ENCODE measurements at places on chromosomes 4 and X.

DNA sequence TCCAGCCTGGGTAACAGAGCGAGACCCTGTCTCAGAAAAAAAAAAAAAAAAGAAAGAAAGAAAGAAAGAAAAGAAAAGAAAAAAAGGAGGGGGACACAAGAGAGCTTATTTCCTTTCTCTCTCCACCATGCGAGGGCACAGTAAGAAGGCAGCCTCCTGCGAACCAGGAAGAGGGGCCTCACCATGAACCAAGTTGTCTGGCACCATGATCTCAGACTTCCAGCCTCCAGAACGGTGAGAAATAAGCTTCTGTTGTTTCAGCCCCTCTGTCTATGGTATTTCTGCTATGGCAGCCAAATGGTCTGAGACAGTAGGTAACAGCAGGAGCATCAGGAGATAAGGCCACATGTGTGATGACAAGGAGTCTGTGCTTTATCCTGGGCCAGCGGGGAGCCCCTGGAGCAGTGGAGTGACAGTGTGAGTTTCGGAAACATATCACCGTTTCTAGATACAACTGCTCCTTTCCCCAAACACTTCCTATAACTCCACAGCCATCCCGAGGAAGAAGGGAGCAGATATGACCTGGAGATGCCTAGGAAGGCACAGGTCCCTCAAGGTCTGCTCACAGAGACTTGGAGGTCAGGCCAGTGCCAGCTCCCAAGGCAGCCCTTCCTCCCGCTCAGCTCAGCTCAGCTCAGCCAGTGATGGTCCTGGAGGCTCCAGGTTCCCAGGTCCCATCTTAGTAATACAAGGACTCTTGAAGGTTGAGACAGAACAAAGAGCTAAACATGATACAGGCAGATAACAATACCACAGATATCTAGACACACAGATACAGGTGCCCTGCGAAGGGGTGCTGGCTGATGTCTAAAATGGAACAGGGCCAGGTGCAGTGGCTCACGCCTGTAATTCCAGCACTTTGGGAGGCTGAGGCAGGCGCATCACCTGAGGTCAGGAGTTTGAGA, 17.7 kb downstream of the JAKMIP1 start:
- DNase-seq, result no peak

- DNase-seq, result no peak
Observed at GRCh38 chr4:20391912-20392311, 140.2 kb downstream of the SLIT2 start.

DNA sequence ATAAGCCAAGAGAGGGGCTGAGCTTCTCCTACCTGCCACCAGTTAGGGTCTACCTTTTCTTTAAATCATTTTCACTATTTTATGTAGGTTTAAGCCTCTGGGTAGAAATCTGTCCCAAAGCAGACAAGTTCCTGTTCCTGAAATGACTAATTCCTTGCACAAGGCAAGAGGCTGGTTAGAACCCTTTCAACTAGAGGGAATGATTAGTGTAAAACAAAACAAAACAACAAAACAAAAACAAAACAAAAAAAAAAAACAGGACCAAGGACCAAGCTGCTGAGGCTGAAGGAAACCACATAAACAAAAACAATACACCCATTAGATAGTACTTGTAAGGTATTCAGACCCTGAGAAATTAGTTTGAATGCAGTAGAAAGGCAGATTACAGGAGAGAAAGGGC, 62.7 kb downstream of the MAML3 start:
- no peak for DNase-seq

- DNase-seq, result no peak
Observed at GRCh38 chr4:95045429-95045828, 287.7 kb downstream of the BMPR1B start.

DNA sequence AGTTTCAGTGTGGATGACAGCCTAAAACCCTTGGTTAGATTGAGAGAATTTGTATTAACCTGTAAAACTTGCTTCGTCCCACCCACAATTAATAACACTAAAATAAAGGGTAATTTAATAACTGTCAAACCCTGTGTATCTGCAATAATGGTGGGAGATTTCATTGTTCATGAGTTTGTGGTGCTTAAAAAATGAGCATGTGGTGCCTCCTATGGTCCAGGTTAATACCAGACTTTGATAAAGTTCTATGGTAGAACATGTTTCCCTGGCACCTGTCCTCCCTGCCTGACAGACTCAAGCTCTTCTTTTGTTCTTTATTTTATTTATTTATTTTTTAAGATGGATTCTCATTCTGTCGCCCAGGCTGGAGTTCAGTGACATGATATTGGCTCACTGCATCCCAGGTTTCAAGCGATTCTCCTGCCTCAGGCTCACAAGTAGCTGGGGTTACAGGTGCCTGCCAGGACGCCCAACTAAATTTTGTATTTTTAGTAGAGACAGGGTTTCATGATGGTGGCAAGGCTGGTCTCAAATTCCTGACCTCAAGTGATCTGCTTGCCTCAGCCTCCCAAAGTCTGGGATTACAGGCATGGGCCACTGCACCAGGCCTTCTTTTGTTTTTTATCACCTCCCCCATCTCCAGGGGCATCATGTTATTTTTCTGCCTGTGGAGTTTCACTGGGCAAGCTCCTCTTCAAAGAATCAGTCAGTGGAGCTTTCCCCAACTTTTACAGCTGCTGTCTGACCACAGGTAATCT, 289.2 kb downstream of the NR3C2 start:
- peak; percentile 40 for DNase-seq

- DNase-seq, result no peak
Observed at GRCh38 chr4:7052923-7053715, 9.9 kb downstream of the TADA2B start.

DNA sequence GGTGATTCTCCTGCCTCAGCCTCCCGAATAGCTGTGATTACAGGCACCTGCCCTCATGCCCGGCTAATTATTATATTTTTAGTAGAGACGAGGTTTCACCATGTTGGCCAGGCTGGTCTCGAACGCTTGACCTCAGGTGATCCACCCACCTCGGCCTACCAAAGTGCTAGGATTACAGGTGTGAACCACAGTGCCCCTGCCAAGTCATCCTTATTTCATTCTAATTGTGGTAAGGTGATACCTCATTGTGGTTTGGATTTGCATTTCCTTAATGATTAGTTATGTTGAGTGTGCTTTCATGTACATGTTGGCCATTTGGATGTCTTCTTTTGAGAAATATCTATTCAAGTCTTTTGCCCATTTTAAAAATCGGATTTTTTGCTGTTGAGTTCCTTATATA, 93.0 kb downstream of the USP9X start:
- no peak for DNase-seq

- no peak for DNase-seq
Observed at GRCh38 chr4:84648863-84649647, 66.1 kb downstream of the CDS1 start.

DNA sequence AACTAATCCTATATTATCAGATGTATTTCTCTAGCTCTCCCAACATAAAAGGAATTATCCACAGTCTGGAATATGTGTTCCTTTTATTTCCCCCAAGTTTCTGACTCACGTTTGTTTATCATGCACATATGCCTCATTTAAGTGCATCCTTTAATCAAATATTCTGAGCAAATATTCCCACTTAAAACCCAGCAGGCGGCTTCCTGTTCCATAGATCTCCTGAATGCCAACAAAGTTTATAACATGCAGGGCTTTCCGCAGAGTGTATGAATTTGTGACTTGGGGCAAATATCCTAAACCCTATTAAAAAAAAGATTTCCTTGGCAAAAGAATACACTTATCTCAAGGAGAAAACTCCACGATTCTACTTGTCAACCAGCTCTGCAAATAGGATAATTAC, 16.9 kb downstream of the GLRA2 start:
- DNase-seq, result no peak

GRCh38 chrX:68708503-68709290, 61.2 kb downstream of the STARD8 start:
- DNase-seq, result no peak

- DNase-seq, result no peak
Observed at GRCh38 chr4:30828264-30828926, 108.2 kb downstream of the PCDH7 start.

GRCh38 chr4:102477657-102478056, 23.5 kb upstream of the NFKB1 start:
- no peak for DNase-seq

- peak; percentile 51 for DNase-seq
Observed at GRCh38 chr4:40953283-40954087, 203.7 kb downstream of the NSUN7 start.

GRCh38 chr4:37568489-37568888, 117.7 kb downstream of the RELL1 start:
- DNase-seq, result no peak

DNA sequence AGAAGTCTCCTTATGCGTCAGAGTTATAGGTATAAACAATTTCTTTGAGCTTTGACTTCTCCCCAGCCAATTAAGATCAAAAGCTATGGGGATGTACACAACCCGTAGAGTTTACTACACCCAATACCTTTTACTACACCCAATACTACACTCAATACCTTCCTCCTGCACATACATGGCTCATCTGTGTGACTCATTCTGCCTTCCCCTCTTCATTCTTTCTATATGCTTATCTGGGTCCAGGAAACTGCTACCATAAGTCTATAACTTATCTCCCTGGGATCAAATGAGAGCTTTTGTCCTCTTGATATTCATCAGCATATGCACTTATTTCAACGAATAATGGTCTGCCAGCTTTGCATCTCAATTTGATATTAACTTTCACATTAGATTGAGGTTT, 28.2 kb downstream of the ANKRD50 start:
- DNase-seq, result no peak

- DNase-seq, result no peak
Observed at GRCh38 chr4:5256421-5256820, 205.1 kb downstream of the STK32B start.

DNA sequence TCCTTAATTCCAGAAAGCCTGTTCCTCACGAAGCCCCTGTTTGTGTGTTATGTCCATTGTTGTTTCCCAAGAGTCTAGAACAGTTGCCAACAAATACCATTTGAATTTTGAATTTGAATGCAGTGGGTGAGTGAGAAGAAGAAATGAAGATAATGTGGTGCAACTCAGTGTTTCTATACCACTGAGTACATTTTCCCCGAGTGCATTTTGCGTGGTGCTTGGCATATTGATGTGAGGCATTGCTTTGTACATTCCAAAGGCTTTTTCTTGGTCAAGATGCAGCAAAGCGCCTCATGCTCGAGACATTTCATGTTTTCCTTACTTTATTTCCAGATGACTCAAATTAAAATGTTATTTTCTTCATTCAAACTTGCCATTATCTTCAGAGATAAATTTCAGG, 253.1 kb upstream of the RPS6KA3 start:
- DNase-seq, result no peak

DNA sequence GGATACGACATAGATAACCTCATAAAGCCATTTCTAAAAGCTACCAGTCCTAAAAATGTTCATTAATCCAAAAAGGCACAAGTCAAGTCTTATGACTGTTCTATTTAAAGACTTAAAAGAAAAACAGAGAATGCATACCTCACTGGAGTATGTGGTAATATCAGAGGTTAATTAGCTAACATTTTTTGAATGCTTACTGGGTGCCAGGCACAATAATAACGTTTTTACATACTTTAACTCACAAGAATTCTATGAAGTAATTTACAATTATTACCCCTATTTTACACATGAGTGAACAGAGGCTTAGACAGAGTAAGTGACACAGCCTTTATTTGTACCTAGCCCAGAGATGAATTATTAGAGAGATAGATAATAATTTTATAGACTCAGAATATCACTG, 207.5 kb downstream of the PDGFC start:
- no peak for DNase-seq

DNA sequence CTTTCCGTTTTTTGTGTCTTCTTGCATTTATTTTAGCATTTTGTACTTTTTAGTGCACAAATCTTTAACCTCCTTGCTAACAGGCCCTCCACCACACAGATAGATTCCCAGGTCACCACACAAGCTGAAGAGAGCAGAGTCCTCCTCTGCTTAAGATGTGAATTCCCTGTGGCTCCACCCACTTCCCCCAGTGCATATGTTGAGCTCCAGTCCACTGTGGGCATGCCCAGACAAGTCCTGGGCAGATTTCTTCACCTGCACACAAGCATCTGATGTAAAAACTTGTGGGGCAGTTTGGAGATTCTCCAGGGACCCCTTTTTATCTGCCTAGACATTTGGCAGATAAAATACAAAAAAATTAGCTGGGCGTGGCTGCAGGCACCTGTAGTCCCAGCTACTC, 19.8 kb upstream of the PASD1 start:
- no peak for DNase-seq

GRCh38 chr4:156992943-156993342, 21.3 kb upstream of the PDGFC start:
- no peak for DNase-seq

DNA sequence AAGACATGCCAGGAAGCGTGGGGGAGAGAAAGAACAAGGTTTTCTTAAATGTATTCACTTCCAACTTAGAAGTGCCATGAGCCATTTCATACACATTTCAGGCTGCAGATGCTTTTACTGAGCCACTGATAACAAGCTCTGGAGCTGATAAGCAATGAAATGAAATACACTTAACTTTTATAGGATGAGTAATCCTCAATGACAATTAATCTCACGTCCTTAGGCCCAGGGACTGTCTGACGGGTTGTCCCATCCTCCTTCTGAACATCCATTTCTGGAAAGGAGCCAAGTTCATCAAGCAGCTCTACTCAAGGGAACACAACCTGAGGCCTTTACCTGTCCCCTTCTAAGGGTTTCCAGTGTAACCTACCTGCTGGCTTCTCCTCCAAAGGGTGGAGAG, 121.2 kb downstream of the PARM1 start:
- DNase-seq, result no peak

GRCh38 chr4:75340561-75340960, 173.6 kb downstream of the RCHY1 start:
- DNase-seq, result no peak

GRCh38 chrX:38891641-38892413, 90.6 kb downstream of the MID1IP1 start:
- no peak for DNase-seq

GRCh38 chr4:27638163-27638915, 777.7 kb downstream of the STIM2 start:
- DNase-seq, result no peak

DNA sequence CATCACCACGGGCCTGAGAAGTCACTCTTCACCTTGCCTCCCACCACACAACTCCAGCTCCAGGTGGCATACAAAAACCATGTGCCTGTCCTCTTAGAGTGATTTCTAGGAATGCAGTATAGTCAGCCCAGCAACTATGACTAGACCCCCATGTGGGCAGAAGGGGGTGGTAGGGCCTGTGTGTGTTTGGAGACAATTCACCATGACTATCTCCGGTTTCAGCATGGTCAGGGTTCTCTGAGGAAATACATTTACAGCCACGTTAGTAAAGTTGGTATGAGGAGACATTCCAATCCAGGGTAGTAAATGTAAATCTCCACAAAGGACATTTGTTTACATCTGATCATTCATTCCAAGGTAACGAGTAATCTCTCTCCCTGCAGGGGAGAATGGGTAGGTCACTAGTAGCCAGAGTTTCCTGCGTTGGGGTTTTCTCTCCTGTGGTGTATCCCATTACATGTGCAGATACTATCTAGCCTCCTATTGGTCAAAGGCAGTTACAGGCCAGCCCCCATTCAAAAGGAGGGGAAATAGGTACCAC, 4.2 kb upstream of the MTMR1 start:
- no peak for DNase-seq

- no peak for DNase-seq
Observed at GRCh38 chr4:157674699-157675098, 454.2 kb downstream of the GRIA2 start.
